ENCODE measurements at places on chromosomes 6 and 20.

GRCh38 chr6:35777356-35778102 lies 1.1 kb downstream of the CLPSL2 start:
- no peak for DNase-seq

DNA sequence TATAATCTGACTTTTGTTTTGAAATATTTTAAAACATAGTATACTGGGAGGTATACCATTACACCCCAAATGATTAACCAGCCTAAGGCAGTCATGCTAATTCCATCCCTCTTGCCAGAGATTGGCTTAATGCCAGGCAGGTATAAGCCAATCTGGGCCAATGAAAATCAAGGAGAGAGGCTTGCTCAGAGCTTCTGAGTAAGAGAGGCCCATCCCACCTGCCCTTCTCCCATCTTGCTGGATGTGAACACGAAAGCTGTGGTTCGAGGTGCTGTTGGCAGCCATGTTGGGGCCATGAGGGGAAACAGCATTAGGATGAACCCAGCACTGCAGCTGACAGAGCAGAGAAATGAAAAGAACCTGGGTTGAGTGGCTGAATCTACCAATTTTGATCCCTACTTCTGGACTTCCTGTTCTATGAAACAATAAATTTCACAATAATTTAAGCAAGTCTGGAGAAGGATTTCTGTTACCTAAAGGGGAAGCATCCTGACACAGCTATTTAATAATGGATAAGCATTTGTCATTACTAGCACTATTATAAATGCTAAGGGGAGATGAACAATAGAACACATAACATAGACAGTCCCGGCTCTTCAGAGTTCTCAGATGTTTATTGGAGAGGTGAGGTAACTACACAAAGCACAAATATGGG lies 152.3 kb downstream of the CDC5L start:
- DNase-seq = no peak

DNA sequence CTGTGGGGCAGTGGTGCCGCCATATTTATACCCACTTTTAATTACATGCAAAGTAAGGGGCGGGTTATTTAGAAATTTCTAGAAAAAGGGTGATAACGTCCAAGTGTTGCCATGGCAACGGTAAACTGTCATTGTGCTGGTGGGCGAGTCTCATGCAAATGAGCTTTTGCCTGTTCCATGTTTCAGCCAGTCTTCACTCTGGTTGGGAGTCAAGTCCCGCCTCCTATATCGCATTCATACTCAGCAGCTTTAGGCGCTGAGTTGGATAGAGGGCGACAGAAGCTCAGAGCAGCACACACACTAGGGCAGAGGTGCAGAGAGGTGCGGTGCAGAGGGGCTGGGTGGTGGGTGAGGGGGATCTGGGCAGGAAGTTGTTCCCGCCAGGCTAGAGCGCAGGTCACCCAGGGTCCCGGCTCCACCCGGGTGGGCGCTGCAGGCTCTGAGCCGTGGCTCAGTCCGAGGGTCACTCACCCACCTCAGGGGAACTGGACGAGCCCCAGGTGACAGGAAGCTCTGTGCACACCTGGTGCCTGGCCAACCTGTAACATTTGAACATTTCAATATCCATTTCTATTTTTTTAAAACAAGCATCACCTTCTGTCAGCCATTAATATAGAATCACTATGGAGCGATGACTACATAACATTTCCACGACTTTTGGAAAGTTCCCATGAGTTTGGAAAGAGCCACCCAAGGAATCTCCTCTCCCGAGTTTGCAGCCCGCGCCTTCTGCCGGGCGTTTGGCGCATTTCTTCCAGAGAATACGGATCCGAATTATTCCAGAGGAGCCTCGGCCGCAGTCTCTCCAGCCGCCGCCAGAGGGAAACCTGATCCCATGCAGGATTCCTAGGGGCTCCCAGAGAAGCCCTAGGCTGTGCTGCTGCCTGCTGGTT lies 89.1 kb upstream of the PHACTR3 start:
- peak; percentile 73 for DNase-seq

DNA sequence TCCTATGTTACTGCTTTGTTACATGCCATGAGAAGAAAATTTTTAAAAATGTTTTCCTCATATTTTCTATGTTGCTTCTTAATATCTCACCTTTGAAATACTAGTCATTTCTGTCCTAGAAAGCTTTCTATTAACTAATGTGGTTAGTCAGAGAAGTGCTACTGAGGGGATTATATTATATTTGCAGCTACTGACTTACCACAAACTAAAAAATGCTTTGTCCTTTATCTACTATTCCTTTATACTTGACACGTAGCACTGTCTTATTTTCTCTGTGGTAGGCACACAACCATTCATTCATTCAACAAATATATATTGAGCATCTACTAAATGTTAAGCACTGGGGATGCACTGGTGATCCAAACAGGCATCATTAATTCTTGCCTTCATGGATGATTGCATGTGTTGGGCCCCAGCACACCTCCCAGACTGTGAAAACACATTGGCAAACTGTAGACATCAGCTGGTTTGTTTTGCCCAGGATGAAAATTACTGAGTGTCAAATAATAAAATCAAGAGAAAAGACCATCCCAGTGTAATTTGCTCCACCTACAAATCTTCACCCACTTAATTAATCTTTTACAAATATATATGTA lies 10.7 kb upstream of the MLIP start:
- DNase-seq = no peak

- no peak for DNase-seq
Observed at GRCh38 chr20:49573900-49574416, 6.0 kb upstream of the PTGIS start.

DNA sequence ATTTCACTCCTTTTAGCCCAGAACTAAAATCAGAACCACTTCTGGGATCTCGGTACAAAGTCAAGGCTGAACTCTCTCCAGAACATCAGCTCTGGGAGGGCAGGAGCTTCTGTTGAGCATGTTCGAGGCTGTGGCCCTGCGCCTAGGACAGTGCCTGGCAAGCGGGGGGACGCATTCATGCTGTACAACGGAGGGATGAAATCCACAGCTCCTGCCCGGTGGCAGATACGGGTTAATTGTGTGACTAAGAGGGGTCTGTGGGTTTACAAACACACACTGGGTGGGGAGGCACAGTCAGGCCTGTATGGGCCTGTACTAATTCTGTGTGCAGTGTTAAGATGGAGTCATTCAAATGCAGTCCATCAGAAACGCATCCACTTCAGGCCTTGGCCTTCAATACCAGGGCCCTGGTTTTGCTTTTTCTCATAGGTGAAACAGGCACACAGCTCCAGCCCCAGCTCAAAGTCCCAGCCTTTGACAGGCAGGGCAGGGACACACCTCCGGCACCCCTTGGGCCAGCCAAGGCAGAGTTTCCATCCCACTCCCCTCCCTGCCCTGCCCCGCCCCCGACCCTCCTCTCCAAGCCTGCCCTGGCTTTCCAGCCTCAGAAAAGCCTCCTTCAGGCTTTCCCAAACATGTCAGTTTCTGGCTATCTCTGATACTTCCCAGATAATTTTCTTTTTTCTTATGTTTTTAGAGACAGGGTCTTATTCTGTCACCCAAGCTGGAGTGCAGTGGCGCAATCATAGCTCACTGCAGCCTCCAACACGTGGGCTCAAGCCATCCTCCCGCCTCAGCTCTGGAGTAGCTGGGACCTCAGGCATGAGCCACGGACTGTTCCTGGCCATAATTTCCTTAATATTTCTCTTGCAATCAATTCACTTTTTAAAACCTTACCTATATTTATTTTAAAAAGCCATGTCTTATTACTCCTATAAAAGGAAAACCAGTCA lies 109.8 kb downstream of the SULF2 start:
- DNase-seq = no peak

- DNase-seq = peak; percentile 76
Observed at GRCh38 chr6:156963712-156964700, 186.8 kb downstream of the ARID1B start.
